ENCODE measurements at places on chromosomes 16 and 17.

- DNase-seq = no peak
These were observed 490.5 kb upstream of the CDH5 start for GRCh38 chr16:65876056-65876408.

GRCh38 chr17:48554412-48555257 lies 9.7 kb upstream of the HOXB2 start:
- no peak for DNase-seq

GRCh38 chr17:48457080-48457836 lies 27.2 kb upstream of the SKAP1 start:
- DNase-seq = peak; percentile 89

- DNase-seq = no peak
These were observed 935.9 kb downstream of the CDH11 start for GRCh38 chr16:64185954-64186353.

GRCh38 chr16:70689035-70689969 lies 3.4 kb upstream of the MTSS2 start:
- no peak for DNase-seq
